ENCODE measurements at places on chromosomes 3 and 15. TPM values are rescaled to one million over a fixed set of nuclear protein-coding genes. Genes with fewer than 3 reads are reported as not detected.

The VEPH1 gene
- total RNA-seq = 31.8 TPM

The LIPH gene
- total RNA-seq = under 0.01 TPM

The CSTA gene
- 5.1 TPM for total RNA-seq

The GOLGA8S gene
- not detected for total RNA-seq

The GOLGA8N gene
- 4.2 TPM for total RNA-seq

The SEMA6D gene
- total RNA-seq = 14.9 TPM

The HIGD2B gene
- not detected for total RNA-seq

The CDCP1 gene
- 3.0 TPM for total RNA-seq

The TMEM207 gene
- not detected for total RNA-seq

The ZBTB11 gene
- 13.5 TPM for total RNA-seq

The PLEKHO2 gene
- total RNA-seq = 12.6 TPM

The SNX22 gene
- 0.23 TPM for total RNA-seq

The NOX5 gene
- total RNA-seq = 0.12 TPM

The GOLGA6L7 gene
- total RNA-seq = not detected

The WDR93 gene
- not detected for total RNA-seq

The TMC3 gene
- not detected for total RNA-seq

The GOLGA6L2 gene
- not detected for total RNA-seq

The AADACL2 gene
- not detected for total RNA-seq

The TCTA gene
- 18.8 TPM for total RNA-seq

The ABCF3 gene
- total RNA-seq = 51.6 TPM

Data from smooth muscle cell of the coronary artery (primary cell).